ENCODE measurements at places on chromosomes 1 and 21.

DNA sequence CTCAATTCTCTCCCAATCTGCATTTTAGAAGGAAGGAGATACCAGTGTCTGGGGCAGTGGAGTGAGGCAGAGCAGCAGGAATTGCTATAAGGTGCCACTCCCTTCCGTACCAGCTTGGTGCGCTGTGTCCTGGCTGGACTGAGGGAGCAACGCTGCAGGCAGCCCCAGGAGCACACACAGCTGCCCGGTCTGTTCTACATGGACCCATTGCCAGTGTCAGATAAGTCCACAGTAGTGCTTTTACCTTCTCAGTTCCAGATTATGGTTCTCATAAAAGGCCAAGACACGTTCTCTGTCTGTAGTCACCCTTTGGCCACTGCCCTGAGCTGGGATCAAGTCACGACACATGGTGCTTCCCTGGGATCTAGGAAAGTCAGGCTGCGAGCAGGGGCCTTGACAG lies 44.1 kb upstream of the BARHL2 start:
- no peak for DNase-seq

DNA sequence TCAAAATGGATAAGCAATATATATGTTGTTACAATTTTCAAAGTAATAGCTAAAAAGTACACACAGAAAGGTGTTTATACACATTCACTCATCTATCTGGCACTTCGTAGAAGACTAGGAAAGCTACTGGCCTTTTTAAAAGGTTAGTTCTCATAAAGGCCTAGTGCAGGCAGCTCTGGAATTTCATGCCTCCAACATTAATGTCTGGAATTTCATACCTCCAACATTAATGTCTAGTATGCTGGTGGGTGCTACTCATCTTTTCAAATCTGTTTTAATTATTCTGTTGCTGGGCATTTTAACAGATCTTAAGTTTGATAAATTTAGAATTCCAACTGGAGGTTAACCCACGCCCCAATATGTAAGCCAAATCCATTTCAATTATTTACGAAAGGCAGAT lies 124.2 kb downstream of the AKT3 start:
- DNase-seq, result no peak

- DNase-seq, result no peak
Observed at GRCh38 chr1:60126723-60127122, 53.2 kb upstream of the C1orf87 start.

DNA sequence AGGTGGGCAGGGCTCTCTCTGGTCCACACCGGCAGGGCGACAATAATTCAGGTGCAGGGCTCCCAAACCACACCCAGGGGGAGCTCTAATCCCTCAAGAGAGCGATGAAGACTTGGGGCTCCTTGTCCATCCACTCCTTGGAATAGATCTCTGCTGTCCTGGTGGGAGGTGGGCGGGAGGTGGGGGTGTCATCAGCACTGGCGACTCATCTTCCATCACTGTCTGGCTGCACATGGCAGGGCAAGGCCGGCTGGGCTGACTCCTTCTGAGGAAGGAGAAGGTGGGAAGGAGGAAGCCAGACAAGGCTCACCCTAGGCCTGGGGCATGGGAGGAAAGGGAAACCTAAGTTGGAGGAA lies 29.3 kb downstream of the TNNT2 start:
- DNase-seq, result no peak

DNA sequence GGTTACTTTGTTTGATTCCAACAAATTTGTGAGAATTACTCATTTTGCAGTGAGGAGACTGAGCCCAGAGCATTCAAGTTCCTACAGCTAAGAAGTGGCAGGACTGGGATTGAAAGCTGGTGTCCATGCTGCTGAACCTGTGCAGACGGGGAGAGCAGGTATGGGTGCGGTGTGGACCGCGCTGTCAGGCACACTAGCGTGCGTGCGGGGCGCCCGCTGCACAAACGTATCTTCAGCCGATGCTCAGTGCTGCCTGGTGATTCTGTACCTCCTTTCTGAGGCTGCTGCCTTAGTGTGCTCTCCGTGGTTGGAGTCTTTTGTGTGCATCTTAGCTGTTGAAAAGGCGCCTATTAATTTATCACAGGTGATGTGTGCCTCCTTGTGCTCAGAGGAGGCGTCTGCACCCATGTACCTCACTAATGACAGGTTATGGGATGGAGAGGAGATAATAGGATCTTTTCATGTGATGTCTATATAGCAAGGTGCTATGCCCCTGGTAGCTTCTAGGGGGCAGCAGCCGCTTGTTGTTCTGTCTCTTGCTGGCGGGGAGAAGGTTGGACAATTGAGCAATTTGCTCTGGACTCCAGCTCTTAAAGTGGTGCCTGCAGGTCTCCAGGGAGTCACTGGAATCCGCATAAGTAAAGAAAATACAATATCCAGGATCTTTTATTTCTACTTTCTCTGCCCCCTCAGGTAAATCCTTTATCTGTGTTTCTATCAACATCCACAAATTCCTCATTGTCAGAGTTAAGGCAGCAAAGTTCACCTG lies 32.5 kb downstream of the PEX14 start:
- no peak for DNase-seq

DNA sequence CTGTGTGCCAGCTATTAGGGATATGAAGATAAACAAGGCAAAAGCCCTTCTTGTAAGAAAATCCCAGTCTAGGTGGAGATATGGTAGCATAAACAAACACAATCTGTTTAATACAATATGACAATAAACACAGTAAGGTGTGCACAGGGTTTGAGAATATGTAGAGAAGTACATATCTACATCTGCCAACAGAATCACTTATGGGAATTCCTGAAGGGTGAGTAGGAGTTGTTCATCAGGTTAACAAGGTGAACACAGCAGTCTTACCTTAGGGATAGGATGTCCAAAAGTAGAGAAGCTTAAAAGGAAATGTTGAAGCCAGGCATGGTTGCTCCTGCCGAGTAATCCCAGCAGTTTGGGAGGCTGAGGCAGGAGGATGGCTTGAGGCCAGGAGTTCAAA lies 57.7 kb upstream of the LRRC7 start:
- no peak for DNase-seq

- no peak for DNase-seq
Observed at GRCh38 chr1:230986976-230987375, 8.1 kb downstream of the ARV1 start.

- no peak for DNase-seq
Observed at GRCh38 chr1:91777196-91777595, 108.8 kb downstream of the TGFBR3 start.

DNA sequence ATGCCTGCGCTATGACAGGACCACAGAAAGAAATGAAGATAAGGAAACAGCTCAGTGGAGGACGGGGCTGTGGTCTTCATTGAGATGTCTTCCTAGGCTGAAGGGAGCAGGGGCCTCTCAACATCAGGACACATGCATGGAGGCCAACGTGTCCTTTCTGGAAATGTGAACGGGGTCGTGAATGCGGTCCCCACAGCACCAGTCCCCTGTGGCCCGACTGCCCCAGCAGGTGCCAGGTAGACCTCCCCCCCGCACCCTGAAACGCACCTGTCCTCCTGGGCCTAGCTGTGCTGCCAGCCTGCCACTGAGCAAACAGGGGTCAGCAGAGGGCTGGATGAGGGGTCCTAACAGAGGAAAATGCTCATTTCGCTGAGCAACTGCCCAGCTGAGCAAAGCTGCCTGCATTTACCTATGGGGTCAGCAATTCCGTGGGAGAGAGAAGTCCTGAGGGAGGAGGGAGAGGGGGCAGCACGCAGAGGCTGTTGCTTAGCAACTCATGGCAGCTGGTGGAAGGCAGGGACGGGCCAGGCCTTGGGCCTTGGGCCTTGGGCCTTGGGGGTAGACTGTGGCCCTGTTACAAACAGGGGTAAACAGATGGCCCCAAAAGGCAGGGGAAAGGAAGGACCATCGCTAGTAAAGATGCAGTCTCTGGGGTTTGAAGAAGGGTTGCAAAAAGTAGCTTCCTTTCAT lies 77.4 kb downstream of the NPHP4 start:
- DNase-seq, result no peak

- no peak for DNase-seq
Observed at GRCh38 chr1:180498594-180498993, 3.8 kb downstream of the ACBD6 start.

- DNase-seq, result no peak
Observed at GRCh38 chr1:54685335-54685905, 30.2 kb upstream of the TTC4 start.

DNA sequence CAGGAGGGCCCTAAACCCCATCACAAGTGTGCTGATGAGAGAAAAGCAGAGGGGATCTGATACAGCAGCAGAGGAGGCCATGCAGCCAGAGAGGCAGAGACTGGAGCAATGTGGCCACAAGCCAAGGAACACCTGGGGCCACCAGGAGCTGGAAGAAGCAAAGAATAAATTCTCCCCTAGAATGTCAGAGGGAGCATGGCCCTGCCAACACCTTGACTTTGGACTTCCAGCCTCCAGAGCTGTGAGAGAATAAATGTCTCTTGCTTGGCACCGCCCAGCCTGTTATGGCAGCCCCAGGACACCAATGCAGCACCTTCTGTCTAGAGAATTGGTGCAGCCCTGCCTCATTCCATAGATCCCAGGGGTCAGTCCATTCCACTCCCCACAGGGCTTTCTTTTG lies 25.3 kb downstream of the UBASH3A start:
- DNase-seq, result no peak

GRCh38 chr1:3284691-3285090 lies 169.8 kb upstream of the ARHGEF16 start:
- no peak for DNase-seq

DNA sequence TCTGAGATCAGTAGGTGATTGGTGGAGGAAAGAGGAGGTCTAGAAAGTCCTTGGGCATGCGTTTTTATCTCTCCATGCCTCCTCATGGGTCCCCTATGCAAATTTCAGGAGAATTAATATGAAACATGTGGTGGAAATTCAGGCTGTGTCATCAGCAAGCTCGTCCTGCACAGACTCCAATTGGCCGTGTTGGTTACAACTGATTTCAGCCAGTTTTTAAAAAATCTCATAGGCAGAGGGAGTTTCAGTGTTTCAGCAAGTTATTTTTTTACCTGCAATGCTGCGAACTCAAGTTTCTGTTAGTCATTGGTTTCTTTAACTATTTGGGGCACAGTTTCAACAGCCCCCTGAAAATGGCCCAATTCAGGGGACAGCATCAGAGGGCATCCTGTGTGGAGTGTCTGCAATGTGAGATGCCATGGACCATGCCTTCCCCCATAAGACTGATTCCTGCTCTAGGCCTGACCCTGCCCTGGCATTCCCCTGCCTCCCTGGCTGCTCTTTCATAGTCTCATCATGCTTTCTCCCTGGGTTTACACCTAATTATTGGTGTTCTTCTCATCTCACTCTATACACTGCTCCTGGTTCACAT lies 59.9 kb downstream of the C1orf198 start:
- DNase-seq, result no peak
